Endothelial cell of umbilical vein (primary cell): ENCODE measurements at places on chromosomes 2 and 18.

GRCh38 chr2:11480406-11480805 lies 14.4 kb upstream of the E2F6 start:
- no peak overlapping the region for H3K4me3 ChIP-seq
- H3K4me1 ChIP-seq: no peaks in the 10 kb centered on the region
- DNase-seq: no peak
- H3K27me3 ChIP-seq: peaks cover 33% of the 10 kb centered on the region

DNA sequence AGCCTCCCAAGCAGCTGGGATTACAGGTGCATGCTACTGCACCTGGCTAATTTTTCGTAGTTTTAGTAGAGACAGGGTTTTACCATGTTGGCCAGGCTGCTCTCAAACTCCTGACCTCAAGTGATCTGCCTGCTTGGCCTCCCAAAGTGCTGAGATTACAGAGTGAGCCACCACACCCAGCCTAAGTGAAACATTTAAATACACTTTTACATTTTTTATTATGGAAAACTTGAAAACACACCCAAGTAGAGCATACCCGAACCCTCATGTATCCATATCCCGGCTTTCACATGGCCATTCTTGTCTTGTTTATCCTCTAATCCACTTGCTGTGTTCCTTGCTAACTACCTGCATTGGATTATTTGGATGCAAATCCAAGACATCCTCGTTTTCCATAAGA lies 13.2 kb upstream of the AGPS start:
- H3K4me3 ChIP-seq: no peak overlapping the region
- no peak overlapping the region for H3K27ac ChIP-seq
- H3K4me1 ChIP-seq: no peaks in the 10 kb centered on the region
- no peaks in the 10 kb centered on the region for H3K27me3 ChIP-seq

- H3K4me3 ChIP-seq: no peak overlapping the region
- no peak overlapping the region for H3K27ac ChIP-seq
- no peaks in the 10 kb centered on the region for H3K27me3 ChIP-seq
- peaks cover 8% of the 10 kb centered on the region for H3K36me3 ChIP-seq
- peaks cover 30% of the 10 kb centered on the region for H3K4me1 ChIP-seq
- DNase-seq: no peak
Measured at GRCh38 chr2:71600555-71600954, 147.2 kb downstream of the DYSF start.

GRCh38 chr2:9744256-9745004 lies 98.8 kb upstream of the TAF1B start:
- DNase-seq: no peak
- peaks cover 2% of the 10 kb centered on the region for H3K4me1 ChIP-seq
- H3K27ac ChIP-seq: no peak overlapping the region

- no peak overlapping the region for H3K27ac ChIP-seq
- H3K36me3 ChIP-seq: no peaks in the 10 kb centered on the region
- no peak overlapping the region for H3K4me3 ChIP-seq
- no peak for DNase-seq
- no peaks in the 10 kb centered on the region for H3K27me3 ChIP-seq
- H3K4me1 ChIP-seq: peaks cover 6% of the 10 kb centered on the region
Measured at GRCh38 chr2:112706170-112706664, 14.6 kb upstream of the NT5DC4 start.

DNA sequence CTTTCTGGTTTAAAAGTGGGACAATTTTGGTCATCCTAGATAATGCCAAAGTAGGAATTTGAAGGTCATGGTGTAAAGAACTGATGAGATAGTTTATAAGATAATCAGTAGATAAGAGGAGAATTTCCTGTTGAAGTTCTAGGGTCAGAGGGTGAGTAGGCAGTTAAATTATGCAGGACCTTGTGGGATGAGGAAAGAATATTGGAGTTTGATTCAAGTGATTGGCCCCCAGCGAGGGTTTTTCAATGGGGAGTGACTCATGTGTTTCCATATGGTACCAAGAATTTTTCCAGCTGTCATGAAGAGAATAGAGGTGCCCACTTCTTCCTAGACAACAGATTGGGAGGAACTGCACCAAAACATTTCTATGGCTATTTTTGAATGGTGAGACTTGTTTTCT lies 940.2 kb upstream of the ZEB2 start:
- no peaks in the 10 kb centered on the region for H3K36me3 ChIP-seq
- no peak overlapping the region for H3K4me3 ChIP-seq
- H3K27me3 ChIP-seq: no peaks in the 10 kb centered on the region
- no peaks in the 10 kb centered on the region for H3K4me1 ChIP-seq
- no peak for DNase-seq
